GM10248 (cell line): ENCODE measurements at places on chromosomes 11 and 22.
A peak's percentile ranks its signal among the peaks of the same experiment; 100 is the strongest.

GRCh38 chr11:9675691-9676090 is 11.8 kb downstream of the SWAP70 start:
- DNase-seq = no peak

DNA sequence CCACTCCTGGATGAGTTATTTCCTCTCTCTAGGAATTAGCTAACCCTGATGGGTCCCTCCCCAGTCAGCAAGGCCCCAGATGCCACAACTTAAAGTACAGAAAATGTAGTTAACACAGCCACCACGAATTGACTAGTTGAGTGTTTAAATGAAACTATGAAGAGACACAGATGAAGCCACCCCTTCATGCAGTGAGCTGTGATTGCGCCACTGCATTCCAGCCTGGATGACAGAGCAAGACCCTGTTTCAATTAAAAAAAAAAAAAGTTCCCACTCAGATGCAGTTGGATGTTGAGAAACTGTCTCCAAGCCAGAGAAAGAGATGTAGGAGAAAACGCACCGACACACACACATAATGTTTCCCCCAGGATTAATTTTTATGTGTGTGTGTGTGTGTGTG is 53.3 kb downstream of the SCN3B start:
- DNase-seq = no peak

DNA sequence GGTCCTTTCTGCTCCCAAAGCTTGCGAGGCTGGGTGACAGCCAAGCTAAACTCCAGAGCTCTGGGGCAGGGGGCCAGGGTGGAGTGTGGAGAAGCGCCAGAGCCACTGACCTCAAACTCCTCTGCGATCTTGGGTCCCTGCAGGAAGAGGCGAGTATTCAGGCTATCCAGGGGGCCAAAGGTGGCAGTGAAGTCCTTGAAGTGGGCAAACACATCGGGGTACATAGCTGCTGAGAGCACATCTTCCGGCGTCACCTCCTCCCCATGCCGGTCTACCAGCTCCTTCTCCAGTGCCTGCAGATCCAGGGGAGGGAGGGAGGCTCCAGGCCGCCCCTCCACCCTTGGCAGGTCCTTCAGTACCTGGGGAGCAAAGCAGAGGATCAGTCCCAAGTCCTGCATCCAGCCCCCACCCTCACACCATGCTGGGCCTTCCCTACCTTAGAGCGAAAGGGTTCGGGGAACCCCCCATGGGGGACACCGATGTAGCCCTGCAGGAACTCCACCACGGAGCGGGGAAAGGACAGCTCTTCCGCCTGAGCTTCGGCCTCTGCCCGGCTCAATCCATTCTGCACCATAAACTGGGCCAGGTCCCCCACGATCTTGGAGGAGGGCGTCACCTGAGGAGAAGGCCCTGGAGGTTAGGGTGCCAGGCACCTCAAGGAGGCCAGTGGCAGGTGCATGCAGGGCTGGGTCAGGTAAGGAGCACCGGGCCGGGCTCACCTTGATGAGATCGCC is 6.4 kb downstream of the RCE1 start:
- no peak for DNase-seq

DNA sequence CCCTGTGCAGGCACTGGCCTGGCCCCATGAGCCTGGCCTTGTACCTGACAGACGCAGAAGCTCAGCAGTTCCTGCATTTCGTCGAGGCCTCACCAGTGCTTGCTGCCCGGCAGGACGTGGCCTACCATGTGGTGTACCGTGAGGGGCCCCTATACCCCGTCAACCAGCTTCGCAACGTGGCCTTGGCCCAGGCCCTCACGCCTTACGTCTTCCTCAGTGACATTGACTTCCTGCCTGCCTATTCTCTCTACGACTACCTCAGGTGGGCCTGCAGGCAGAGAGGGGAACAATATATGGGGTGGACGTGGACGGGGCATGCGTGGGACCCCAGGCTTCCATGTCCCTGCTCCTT is 4.9 kb downstream of the LARGE2 start:
- DNase-seq = no peak

DNA sequence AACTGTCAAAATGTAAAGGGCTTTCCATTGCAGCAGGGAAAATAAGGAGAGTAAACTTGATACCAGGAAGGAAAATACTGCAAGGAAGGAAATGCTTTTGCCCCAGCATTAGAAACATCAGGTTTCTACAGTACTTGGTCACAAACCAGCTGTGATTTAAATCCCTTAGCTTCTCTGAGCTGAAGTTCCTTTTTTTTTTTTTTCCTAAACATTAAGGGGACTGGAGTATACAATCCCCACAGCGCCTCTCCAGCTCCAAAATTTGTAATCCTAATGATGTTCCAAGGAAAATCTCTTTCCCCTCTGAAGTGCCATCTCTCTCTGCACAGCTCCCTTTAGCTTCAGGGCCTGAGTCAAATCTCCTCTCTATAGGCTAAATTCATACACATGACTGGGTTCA is 220.5 kb upstream of the PITPNB start:
- no peak for DNase-seq

- no peak for DNase-seq
Measured at GRCh38 chr11:11409901-11410300, 56.9 kb upstream of the CSNK2A3 start.

DNA sequence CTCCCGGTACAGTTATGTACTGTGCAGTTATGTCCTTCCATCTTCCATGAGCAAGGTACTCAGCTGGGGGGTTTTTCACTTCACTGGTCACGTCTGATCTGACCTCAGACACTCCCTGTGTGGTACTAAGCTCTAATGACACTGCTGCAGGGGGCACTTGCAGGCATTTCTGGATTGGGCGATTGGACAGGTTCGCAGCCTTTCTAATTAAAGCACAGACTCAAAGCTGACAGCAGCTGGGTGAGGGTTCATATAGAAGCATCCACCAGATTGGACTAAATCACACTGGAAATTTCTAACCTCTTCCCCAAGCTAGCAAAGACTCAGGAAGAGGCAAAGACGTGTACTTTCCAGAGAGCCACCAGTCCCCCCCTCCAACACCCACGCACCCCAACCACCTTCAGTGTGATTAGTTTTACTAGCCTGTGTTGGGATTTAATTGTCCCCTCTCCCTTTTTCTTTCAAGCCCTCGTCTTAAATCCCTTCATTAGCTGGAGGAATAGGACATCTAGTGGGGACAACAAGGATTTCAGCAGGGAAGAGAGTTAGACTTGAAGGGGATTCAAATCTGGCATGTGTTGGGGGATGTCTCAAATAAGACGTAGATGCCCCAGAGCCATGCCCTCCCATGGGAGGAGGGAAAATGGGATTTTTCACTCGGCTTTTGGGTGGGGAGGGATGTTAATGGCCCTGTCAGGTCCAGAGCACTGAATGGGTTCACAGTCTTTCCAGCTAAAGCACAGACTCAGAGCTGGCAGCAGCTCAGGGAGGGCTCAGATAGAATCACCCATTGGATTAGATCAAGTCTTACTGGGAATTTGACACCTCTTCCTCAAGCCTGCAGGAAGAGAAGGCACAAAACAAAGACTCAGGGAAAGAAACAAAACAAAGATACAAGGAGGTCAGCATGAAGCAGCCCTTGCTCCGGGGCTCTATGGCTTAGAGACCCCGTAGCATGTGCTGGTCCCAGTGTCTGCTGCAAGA is 10.9 kb downstream of the INS start:
- DNase-seq = no peak

DNA sequence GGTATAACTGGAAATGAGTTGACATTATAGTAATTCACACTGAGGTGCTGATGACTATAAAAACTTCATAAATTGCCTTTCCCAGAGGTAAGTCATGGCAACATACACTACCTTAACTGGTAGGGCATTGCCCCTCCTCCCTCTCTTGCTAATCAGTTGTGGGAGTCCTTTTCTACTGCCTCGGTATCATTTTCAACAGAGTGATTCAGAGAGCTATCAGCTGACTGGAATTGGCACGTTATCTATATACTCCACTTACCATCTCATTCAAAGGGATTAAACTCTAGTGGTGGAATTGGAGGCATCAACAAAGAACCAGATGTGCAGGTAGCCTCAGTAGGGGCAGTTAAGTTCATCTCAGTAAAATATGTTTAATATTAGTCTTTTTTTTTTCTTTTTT is 8.0 kb upstream of the NUP160 start:
- peak; percentile 19 for DNase-seq

- no peak for DNase-seq
Measured at GRCh38 chr22:49021926-49022815, 805.5 kb downstream of the BRD1 start.

DNA sequence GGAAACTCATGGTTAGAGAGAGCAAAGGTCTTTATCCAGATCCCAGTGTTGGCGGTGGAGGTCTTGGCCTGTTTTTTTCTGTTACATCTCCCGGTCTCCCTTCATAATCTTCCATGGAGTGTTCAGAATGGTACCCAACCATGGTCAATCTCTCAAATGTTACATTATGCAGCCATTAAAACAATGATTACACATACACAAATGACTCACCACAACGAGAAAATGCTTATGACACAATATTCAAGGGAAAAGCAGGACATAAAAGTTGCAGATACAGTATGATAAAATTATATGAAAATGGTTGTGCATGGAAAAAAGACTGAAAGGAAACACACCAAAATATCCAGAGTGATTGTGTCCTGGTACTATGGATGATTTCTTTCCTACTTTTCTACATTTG is 17.8 kb upstream of the CSNK1E start:
- DNase-seq = no peak

- DNase-seq = no peak
Measured at GRCh38 chr11:61999141-61999975, 31.9 kb upstream of the FTH1 start.

- DNase-seq = peak; percentile 89
Measured at GRCh38 chr11:65927904-65928397, 8.7 kb downstream of the DRAP1 start.

- no peak for DNase-seq
Measured at GRCh38 chr11:80007616-80008015, 566.8 kb upstream of the TENM4 start.

GRCh38 chr11:100849901-100850235 is 162.8 kb downstream of the ARHGAP42 start:
- DNase-seq = no peak

GRCh38 chr11:110982214-110982613 is 263.3 kb upstream of the POU2AF2 start:
- DNase-seq = no peak

- no peak for DNase-seq
Measured at GRCh38 chr11:12853652-12854296, 155.3 kb upstream of the RASSF10 start.

- DNase-seq = no peak
Measured at GRCh38 chr11:27028561-27028965, 12.1 kb upstream of the BBOX1 start.

DNA sequence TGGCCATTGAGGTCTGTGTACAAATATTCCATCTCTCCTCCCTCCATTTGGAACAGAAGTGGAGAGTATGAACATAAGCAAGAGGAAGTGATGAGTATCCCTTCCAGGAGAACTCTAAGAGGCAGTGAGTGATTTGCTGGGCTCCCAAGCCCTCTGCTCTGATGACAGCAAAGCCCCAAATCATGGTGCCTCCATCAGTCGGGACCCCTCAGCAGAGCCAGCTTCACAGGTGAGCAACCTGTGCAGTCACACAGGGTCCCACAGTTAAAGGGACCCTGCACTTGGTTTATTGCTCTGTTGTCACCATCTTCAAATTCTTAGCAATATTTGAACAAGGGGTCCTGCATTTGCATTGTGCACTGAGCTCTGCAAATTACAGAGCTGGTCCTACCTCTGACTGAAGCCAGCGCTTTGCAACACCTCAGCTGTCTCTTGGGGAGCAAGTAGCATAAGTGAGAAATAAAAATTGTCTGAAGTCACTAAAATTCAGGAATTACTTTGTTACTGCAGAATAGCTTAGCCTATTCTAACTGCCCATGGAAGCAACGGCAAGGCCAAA is 466.4 kb downstream of the MN1 start:
- DNase-seq = no peak

- DNase-seq = no peak
Measured at GRCh38 chr22:32848226-32848625, 46.7 kb downstream of the TIMP3 start.

DNA sequence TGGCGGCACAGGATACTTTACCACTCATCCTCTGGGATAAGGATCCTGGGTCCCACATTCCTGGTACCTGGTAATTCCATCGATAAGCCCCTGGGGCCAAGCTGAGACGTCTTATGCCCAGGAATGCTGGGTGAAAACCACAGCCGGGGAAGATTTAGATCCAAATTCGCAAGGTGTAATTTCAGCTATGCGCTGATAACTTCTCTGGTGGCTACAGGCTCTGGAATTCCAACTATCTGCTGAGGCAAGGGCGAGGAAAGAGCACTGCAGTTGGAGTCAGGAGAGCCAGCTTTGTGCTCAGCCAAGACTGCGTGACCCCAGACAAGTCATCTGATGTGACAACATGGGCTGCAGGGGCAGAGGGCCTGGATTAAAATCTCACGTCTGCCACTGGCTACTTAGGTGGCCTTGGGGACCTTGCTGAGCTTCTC is 9.9 kb upstream of the MYEOV start:
- no peak for DNase-seq

- no peak for DNase-seq
Measured at GRCh38 chr22:46589871-46590271, 30.3 kb upstream of the GRAMD4 start.

DNA sequence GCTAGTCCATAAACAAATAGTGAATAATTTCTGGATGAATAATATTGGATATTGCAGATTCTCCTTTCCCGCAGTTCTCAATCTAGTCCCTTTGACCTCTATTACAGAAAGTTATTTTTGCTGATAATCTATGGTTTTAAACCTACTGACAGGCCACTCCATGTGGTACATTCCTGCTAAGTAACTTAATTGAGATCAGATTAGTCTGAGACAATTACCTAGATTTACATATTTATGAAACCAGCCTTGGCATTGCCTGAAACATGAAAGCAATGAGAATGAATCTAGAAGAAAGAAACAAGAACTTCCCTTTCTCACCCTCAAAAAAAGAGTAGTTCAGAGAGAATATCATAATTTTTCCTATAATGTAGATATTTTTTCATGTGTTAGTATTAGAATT is 964.2 kb downstream of the JRKL start:
- DNase-seq = no peak

DNA sequence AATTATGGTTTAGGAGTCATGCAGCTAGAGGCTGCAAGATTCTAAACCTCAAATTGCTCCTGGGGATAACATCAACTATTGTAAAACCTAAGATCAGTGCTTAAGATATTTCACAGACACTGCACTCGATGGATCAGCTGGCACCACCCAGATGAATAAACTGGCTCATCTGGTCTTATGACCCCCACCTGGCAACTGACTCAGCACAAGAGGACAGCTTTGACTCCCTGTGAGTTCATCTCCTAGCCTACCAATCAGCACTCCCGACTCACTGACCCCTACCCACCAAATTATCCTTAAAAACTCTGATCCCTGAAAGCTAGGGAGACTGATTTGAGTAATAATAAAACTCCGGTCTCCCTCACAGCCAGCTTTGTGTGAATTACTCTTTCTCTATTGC is 782 bp upstream of the TTC12 start:
- no peak for DNase-seq

DNA sequence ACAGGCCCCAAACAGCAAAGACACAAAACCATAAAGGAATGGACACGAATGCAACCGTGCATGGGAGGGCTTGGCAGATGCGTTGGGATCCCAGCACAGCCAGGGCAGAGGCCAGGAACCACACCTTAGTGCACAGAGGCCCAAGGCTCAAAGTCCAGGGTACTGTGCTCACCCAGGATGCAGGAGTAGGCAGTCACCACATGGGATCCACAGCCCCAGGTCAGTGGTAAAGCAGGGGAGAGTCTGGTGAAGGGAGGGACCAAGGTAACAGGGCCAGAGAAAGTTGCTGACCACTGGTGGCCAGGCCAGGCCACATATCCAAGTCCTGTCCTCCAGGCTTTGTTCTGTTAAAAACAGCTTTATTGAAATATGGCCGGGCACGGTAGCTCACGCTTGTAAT is 6.5 kb upstream of the CERK start:
- DNase-seq = no peak

- no peak for DNase-seq
Measured at GRCh38 chr11:83047515-83048225, 24.0 kb downstream of the RAB30 start.
